ENCODE measurements at places on chromosomes 3 and 15. TPM values are rescaled to one million over a fixed set of nuclear protein-coding genes. Genes with fewer than 3 reads are reported as not detected.

The GRAMD2A gene
- polyA plus RNA-seq: 0.10 TPM

The EPHB1 gene
- polyA plus RNA-seq: 0.49 TPM

The MINAR1 gene
- polyA plus RNA-seq: 0.07 TPM

The ZIC4 gene
- polyA plus RNA-seq: not detected

The MYO1E gene
- 19.0 TPM for polyA plus RNA-seq

The SNTN gene
- polyA plus RNA-seq: not detected

The RCN2 gene
- 21.6 TPM for polyA plus RNA-seq

The HYAL1 gene
- 6.3 TPM for polyA plus RNA-seq

The SPTBN5 gene
- 1.9 TPM for polyA plus RNA-seq

The OIP5 gene
- polyA plus RNA-seq: 0.48 TPM

Data from adipose tissue (tissue), 3 donors.